ENCODE measurements at places on chromosomes 5 and 9.

DNA sequence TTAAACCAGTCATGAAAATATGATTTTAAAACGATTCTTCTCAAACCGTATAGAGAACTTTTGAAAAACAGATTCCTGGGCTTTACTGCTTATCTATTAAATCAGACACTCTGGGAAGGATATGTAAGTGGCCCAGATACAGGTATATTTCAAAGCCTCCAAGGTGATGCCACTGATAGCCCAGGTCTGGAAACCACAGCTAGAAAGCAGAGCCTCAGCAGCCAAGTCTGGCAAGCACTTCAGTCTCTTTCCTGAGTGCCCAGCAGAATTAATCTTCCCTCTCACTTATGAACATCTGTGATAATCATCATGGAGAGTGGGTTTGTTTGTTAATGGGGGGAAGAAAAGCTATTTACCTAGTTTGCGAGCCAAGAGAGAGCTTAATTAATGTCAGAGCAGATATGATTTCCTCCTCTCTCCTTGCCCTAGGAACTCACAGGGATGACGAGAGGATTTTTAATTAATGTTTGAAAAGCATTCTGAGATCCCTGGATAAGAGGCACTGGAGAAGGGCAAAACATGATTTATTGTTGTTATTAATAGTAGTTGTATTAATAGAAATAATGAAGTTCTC lies 368.4 kb downstream of the TLE1 start:
- DNase-seq = no peak

- DNase-seq = peak; percentile 75
These were observed 76.9 kb downstream of the TSSK1B start for GRCh38 chr5:113357696-113358476.

GRCh38 chr5:66896171-66896570 lies 300.0 kb downstream of the MAST4 start:
- DNase-seq = no peak

DNA sequence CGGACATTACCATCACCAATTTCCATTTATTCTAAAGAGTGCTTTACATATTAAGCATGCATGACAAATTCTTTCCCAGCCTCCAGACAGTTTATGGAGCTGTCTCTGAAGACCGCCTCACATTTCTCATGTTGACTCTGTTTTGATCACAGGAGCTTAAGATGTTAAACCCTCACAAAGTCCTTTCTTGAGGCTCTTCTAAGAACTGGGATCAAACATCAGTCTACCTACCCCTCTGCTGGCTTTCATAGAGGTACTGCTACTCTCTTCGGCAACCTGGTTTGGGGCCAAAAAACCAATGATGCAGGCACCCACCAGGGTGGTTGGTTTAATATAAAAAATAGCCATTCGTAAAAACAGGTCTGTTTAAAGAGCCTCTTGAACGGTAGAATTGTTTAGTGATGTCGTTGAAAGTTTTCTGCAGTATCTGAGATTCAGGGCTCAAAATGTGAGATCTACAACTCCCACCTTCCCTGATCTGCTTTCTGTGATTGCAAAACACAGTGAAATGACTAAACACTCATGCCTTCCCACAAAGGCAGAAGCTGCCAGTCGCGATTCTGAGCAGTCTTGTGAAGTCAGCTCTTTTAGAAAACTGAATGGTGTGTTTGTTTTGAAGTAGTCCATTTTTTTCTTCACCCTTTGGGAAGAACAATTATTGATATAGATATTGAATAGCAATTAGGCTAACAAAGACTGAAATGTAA lies 3.5 kb downstream of the RXFP3 start:
- DNase-seq = no peak

- no peak for DNase-seq
These were observed 115.4 kb upstream of the GNA14 start for GRCh38 chr9:77763566-77763965.

- peak; percentile 64 for DNase-seq
These were observed 15.7 kb downstream of the PNPLA7 start for GRCh38 chr9:137534256-137535119.

GRCh38 chr9:36463467-36463866 lies 63.4 kb upstream of the RNF38 start:
- no peak for DNase-seq

- DNase-seq = no peak
These were observed 3.1 kb downstream of the HMCN2 start for GRCh38 chr9:130268521-130269211.

DNA sequence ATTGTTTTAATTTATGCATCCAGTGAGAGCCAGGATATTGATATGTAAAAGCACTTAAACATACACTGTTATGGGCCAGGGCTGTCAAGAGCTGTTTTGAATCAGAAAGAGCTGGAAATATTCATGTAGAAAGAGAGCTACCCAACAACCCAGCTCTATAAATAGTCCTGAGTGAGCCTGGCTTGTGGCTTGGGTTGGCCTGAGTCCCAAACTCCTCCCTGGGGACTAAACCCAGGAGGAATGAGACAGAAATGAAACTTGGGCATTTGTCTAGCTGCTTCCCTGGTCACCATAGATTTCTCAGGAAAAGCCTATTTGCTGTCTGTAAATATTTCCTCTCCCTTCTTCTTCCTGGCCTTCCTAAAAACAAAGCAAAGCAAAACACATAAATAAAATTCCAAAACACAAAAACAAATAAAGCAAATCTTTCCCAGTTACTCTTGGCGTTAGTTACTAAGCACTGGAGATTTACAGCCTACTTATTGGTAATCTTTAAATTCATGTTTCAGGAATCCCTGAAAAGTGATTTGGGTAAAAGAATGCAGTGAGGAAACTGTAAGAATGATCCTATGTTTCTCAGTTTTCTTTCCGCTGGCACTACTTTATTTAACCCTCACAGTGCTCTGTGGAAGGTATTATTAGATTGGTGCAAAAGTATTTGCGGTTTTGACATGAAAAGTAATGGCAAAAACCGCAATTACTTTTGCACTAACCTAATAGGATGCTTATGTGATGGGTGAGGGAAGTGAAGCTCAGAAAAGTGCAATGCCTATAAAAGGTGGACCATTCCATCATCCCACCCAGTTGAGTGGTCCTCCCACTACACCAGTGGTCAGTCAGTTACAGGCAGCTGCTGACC lies 111.8 kb downstream of the CARTPT start:
- DNase-seq = no peak

DNA sequence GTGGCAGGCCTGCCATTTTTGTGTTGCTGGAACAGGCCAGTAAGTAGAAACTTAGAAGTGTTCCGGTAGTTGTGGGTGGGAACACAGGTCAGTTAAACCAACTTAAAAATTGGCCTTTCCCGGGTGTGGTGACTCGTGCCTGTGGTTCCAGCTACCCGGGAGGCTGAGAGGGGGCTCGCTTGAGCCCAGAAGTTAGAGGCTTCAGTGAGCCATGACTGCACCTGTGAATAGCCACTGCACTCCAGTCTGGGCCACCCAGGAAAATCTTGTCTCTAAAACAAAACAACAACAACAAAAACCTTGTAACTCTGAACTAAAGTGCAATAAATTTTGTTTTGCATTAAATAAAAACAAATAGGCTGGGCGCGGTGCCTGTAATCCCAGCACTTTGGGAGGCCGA lies 1.4 kb upstream of the NHP2 start:
- no peak for DNase-seq

- DNase-seq = peak; percentile 31
These were observed at the start of gene GRIN3A for GRCh38 chr9:101738566-101739183. GRIN3A (minus strand) TSS chr9:101738647; CDS start chr9:101737979, 668 bp downstream.

- peak; percentile 52 for DNase-seq
These were observed 854 bp upstream of the ARL15 start for GRCh38 chr5:54311176-54311677.

DNA sequence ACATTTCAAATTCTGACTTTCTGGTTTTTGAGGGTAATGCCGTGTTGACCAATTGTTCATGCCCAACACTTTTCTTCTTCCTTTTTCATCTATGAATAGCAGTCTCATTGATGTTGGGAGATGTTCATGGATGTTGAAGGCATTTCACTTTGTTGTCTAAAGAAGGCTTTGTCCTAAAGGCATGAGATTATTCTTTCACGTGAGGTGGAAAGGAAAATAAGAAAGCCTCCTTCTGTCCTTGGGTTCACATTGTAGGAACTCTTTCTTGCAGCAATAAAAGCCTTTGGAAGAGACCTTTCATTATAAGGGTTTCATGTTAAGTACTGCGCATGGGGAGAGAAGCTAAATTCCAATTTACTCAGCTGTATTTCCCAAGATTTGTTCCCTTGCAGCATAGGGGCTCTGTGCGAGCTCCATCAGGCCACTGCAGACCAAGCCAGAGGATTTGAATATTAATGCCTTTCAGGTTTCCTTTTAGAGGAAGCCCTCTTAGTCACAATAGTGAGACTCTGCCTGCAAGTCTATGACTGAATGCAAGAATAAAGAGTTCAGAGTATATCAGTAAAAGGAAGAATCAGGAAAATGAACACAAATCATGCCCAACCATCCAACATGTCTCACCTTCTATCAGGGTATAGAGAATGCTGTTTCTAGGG lies 274.6 kb downstream of the TMEM38B start:
- no peak for DNase-seq

DNA sequence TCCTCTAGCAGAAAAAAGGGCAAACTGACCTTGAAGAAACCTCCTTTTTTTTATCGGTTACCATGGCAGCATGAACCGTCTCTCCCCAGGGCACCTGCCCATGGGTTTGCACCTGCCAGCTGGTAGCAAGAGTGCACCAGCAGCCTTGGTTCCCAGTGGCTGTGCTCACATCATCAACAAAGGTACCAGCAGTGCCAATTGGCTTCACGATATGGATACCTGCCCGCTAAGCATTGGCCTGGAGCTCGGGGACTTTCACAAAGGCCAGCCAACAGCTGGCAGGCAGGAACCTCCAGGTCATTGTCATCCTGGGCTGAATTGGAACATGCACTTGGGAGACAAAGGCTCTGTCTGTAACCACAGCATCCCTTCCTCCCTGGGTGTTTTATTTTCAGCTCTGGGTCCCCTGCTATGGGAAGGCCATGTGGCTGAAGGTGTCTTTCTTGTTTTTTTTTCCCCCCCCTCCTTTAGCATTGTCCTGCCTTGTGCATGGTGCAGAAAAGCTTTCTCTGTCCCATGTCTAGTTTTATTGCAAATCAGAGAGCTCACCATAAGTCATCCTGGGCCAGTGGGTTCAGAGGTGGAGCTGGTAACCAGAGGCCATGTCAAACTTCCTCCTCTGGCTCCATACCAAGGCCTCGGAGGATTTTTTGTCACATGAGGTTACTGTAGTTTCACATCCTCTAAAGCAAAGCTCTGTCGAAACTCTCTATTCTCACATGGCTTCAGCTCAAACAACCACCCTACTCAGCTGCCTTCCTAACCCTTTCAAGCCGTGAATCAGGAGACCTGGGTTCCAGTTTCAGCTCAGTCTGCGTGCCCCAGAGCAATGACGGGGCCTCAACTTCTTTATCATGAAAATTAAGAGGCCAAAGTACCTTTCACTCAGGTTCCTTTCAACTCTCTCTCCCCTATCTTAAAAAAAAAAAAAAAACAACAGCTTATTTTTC lies 145.5 kb upstream of the MAP3K1 start:
- DNase-seq = peak; percentile 50

DNA sequence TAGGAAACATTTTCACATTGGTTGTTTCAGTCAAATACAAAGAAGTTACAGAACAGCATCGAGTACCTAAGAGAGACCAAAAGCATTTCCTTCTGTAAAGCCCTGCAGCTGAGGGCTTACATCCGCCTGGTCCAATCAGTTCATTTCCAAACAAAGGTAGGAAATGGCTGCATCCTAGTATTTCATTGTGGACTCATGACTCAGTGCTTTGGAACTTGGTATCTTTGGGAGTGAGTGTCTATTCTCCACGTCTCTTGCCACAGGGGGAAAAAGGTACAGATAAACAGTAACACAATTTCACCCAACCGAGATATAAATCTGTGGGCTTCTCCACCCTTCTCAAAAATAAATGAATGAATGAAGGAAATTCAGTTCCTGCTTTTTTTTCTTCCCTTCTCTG lies 75.4 kb downstream of the NFIB start:
- no peak for DNase-seq

DNA sequence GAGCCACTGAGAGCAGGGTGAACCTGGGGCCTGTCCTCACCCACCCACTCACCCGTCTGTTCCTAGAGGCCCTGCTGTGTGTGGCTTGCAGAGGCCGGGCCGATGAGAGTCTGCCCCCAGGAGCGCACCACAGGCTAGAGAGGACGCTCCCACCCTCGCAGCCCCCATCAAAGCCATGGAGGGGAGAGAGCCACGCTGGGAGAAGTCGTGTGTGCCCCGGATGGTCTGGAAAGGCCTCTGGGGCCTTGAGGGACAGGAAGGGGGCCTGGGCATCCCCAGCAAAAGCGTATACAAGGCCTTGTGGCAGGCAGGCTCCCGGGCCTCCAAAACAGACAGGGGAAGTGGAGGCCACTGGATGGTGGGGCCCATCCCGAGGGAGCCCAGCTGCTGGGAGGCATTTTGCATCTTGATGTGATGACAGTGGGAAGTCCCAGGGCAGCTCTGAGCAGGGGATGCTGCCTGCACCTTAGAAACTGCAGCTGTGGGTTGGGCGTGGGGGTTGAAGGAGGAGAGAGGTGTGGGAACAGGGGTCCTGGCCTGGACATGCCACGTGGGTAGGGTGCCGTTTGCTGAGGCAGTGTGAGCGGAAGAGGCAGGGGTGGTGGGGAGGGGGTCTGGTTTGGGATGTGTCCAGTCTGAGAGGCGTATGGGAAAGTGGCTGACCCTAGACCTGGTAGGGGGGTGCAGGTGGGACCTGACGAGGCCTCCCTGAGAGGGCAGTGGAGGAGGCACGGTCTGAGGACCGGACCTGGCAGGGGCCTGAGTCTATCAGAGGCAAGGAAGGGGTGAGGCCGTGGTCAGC lies 43.0 kb upstream of the NOTCH1 start:
- DNase-seq = peak; percentile 26

DNA sequence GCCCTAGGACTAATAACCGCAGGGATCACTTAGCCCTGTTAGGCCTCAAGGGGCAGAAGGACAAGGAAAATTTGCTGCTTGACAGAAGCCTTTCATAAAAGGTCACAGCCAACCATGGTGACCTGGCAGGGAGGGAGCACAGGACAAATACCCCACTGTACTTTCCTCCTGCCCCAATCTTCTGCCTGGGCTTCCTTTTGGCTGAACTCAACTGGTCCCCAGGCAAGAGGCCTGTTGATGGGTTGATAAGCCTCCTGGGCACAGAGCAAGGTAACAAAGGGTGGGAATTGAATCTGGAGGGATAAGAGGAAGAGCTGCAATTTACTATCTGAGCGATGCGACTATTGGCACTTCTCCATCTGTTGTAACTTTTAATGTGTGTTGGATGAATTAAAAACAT lies 392.9 kb downstream of the RASEF start:
- no peak for DNase-seq

GRCh38 chr5:108168915-108169314 lies 213.0 kb downstream of the FBXL17 start:
- DNase-seq = no peak

GRCh38 chr5:115656404-115656803 lies 30.6 kb upstream of the TMED7 start:
- DNase-seq = no peak

DNA sequence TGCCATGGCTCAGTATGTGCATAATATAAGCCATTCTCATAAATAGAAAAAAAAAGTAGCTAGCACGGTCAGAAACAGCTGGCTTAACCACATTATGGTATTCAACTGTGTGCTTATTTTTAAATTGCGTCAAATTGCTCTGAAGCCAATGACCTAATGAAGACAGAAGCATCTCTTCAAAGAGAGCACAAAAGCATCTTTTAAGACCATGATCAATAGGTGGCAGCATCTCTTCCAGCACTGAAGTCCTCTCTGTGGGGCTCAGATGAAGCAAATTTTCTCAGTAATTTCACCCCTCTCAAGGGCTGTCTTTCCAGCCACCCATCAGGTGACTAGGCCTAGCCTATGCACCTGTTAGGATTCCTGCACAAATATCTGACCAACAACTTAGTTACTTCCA lies 251.4 kb downstream of the GLIS3 start:
- no peak for DNase-seq

Data from common myeloid progenitor, CD34-positive (primary cell).